ENCODE measurements at places on chromosomes 11 and 22.

DNA sequence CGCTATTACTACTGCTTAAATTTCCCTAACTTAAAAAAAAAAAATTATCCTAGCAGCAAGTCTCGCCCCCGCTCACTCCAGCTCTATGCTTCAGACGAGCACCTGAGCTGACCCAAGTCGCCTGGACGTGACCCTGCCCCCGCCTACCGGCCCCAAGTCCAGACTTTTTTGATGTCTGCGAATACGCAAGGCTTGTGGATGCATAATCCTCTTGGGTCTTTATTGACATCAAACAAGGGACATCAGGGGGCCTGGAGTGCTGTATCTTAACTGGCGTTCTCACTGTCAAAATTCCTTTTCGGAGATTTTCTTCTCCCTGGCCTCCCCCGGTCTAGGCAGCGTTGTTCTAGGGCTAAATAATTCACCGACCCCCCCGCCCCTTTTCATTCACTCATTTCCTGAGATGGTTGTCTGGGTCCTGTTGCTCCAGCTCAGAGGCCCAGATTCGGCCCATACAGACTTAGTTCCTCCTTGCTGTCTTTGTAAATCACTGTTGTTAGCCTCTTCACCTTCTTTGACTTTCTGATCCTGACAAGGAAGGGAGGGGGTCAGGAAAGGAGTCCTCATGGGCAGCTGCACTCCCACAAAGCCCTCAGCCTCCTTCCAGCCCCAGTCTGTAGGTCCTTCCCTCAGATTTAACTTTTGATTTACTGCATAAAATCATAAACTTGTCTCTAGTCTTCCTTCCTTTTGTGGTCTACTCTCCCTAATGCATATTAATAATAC, 601 bp upstream of the LRP4 start:
- no peak for DNase-seq

- DNase-seq, result no peak
Measured at GRCh38 chr11:127448101-127448500, 447.5 kb upstream of the KIRREL3 start.

DNA sequence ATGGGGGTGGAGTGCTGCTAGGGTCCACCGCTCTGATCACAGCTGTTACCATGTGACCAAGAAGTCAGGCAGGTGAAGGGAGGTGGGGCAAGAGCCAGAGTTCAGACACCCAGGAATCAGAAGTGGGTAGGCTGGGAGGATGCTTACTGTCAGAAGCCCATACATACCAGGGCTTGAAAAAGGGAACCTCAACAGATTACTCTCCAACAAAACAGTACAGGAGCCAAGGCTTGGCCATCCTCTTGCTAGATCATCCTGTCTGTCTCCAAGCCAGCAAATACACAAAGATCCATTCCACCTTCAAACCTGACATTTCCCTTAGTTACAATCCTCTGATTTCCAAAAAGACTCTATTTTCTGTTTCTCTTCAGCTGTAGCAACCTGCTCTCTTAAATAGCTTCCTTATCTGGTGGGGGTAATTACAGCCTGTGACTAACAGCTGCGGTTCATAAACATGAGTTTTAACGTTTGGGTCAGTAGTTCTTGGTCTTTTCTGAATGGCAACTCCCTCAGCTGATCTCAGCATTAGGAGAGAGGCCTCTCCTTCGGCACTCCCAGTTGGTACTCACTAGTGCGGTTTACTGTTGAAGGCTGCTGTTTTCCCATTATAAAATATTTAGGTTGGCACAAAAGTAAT, 31.1 kb upstream of the WT1 start:
- DNase-seq, result peak; percentile 78

DNA sequence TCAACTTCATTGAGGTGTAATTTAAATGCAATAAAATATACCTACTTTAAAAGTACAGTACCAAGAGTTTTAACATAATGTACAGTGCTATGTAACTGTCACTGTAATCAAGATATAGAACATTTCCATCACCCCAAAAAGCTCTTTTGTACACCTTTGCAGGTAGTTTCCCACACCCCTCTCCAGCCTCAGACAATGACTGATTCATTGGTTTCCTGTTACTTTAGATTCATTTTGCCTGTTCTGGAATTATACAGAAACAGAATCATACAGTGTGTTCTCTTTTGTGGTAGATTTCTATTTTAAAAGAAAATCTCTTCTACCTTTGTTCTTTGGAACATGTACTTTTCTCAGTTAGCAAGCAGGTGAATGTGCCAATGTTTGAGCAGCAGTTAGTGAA, 38.2 kb downstream of the SHISA8 start:
- DNase-seq, result no peak

DNA sequence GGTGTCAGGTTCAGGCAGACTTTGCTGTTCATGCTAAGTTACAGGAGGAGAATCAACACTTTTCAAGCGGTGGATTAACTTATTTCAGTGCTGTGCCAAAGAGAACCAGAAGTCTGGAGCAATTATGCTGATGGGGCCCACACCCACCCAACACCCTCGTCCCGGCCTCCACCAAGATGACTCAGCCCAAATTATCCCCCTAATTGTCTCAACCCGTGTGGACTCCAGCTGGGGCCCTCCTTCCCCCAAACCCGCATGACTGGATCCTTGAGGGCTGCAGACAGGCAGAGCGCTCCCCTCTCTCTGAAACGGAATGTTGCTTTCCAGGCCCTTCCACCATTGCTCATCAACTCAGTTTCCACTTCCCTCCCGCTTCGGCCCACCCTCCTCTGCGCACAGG, 34.6 kb upstream of the MN1 start:
- no peak for DNase-seq

DNA sequence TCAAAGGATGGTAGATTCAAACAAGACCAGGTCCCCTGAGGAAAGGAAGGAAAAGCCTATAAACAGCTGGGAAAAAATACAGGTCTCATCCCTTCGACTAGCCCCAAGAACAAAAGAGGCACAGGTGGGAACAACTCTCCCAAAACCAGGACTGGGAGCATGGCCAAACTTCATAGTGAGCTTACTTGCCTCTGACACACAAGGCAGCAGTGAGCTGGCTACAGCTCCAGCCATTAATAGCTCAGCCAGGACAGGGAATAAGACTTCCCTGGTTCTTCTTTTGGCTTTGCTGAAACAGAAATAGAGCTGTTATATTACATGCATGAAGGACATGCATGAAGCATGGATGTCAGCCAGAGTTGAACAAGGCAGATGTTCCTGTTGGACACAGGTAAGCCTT, at the start of gene OR10A2:
Gene OR10A2, plus strand, starts transcription at position 97 of the 400 bp plus-strand sequence. CDS start 6,698 bp downstream, outside the sequence.
- DNase-seq, result no peak

DNA sequence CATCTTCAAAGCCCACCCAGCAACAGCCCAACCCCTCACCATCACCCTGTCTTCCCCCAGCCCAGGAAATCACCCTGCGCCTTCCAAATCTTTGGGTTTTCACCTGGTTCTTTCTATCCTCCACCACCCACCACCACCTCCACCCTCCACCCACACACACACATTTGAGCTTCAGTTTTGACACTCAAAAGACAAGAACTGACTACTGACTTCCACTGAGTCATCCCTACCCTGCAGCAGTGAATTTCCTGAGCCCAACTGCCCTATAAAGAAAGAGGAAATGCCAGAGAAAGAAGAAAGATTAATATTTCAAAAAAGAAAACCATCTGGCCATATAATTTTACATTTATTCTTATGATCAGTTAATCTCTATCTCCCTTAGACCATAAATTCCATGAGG, 137.5 kb downstream of the CHST1 start:
- no peak for DNase-seq

GRCh38 chr22:36182056-36182455, 19.6 kb downstream of the APOL4 start:
- no peak for DNase-seq

DNA sequence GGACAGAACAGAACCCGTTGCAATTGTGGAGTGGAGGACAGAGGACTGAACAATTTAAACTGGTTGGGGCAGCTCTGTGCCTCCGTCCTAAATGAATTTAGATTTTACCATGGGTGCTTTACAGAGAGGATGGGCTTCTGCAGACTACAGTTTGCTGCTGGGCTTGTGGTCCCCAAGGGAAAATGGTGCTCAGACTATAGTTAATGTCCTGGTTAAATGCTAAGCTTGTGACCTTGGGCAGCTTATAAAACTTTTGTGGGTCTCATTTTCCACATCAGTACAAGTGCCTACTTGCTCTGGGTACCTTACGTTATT, 355.2 kb upstream of the NARS2 start:
- no peak for DNase-seq

DNA sequence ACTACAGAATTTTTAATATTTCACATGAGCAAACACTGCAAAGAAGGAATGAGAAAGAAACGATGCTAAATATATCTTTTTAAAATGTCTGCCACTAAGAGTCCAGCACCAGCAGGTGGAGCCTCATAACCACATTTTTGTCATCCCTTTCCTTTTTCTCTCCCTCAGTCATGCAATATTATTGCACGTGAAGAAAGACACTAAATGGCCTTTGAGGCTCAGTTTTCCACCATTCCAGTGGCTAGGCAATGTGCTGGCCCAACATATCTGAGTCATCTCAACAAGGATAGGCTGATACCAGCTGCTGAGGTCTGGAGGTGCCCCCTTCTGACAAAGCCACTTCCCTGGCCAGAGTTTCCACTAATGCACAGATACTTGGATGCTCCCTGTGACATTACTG, 1.8 kb downstream of the ALKBH8 start:
- DNase-seq, result peak; percentile 82

DNA sequence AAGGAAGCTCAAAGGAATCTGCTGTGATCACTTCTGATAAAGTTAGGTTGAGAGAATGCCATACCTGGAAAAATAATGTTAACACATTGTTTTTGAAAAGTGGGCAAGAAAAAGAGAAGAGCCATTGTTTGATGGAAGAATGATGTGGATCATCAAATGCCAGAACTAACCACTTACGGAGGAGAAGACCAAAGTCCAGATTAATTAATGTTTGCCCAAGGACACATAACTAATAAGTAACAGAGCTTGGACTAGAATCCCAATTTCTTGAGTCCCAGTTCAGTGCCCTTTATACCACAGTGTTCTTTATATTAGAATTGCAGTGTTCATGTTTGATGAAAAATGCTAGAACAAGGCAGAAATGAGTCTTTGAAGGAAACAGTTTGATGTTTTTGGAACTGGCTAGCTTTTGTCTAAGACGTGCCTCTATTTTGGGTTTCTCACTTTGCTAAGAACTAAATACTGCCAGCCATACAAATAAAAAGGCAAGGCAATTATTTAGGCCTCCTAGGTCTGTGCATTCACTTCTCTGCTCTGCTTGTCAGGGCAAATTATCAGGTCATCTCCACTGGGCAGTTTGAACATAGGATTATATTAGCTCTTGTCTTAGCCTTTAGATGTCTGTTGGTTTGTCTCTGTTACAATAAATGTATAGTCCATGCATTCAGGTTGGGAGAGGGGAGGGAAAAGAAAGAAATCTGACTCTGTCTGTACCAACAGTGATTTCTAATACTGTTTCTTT, 72.3 kb downstream of the TRIM44 start:
- DNase-seq, result no peak

DNA sequence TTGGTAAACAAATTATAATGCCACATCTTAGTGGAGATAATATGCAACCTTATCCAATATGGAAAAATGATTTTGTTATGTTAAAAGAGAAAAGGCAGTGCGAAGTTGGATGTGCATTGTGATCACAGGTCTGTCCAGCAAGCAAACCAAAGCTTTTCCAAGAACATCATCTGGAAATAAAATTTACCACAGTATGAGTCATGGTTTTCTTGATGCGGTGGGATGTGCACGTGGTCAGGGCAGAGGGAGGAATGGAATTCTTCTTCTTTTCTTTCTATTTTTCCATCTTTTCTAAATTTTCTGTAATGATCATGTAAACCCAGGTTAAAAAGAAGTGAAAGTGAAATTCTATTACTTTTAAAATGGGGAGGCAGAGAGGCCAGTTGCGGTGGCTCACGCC, 169.8 kb downstream of the C11orf91 start:
- no peak for DNase-seq

- DNase-seq, result peak; percentile 65
Measured at GRCh38 chr11:34346551-34346950, 11.3 kb downstream of the ABTB2 start.

DNA sequence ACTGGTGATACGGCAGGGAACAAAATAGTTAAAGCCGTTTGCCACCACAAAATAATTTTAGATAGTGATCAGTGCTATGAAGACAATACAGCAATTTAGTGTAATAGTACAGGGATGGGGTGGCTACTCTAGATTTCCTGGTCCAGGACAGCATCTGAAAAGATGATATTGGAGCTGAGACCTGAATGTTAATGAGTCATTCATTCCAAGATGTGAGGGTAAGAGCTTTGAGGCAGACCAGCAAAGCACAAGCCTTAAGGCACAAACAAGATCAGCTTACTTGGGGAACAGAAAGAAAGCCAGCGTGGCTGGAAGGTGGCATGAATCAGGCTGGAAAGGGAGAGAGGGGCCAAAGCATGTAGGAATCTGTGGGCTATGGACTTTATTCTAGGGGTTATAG, 132.3 kb downstream of the TRIM44 start:
- DNase-seq, result peak; percentile 11

- no peak for DNase-seq
Measured at GRCh38 chr11:109971184-109971523, 122.0 kb upstream of the ZC3H12C start.

DNA sequence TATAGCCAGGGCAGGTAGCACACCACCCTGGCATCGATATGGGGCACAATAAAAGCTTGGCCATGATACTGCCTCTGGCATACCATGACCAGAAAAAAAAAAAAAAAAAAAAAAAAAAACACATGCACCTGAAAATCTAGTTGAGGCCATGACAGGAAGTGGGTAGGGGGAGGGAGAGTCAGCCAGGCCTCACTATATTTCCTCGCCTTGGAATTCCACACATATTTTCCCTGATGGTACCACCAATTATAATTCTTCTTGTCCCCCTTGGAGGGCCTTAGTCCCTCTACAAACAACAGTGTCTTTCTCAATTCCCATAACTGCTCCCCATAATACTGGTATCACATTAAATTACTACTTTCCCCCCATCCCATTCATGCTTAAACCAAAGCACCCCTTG, 12.6 kb upstream of the CHKA start:
- no peak for DNase-seq

DNA sequence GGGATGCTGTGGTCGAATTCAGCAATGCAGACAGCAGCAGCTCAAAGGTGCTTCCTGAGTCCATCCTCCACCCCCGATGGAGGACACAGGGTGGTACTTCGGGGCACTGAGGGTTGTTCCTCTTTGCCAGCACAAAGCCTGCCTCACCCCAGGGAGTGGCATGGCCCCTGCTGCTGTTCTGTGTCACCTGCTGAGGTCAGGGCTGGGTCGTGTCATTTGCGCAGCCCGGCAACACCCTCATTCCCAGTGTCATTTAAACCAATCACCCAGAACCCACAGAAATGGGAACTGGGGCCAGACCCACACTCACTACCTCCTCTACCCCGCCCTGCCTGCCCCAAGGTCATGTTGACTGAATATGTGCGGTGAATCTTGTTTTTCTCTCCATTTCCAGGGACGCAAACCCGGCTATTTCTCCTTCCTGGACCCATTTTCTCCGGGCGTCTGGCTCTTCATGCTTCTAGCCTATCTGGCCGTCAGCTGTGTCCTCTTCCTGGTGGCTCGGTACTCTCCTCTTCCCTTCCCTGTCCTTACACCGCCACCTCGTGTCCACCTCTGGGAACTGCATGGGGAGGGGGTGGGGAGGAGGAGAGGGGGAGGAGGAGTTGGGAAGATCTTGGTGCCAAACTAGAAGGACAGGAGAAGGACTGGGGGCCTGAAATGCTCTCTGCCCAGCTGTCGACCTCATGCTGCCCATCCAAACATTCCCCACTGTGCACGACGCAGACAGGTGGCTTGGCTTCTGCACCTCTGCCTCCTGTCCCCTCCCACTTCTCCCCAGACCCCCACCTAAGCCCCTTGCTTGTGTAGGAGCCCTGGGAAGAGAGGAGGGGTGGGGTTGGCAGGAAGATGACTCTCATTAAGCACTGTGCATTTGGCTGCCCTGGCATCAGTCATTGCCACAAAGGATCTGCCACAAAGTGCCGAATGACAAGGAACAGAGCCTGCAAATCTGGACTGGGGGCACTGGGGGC, 71.2 kb upstream of the TBCEL start:
- DNase-seq, result peak; percentile 51

- no peak for DNase-seq
Measured at GRCh38 chr11:118310271-118310670, 5.7 kb downstream of the CD3E start.

All from RCC 7860 (cell line).